ENCODE measurements at places on chromosomes 16 and 17.
A peak's percentile ranks its signal among the peaks of the same experiment; 100 is the strongest.

DNA sequence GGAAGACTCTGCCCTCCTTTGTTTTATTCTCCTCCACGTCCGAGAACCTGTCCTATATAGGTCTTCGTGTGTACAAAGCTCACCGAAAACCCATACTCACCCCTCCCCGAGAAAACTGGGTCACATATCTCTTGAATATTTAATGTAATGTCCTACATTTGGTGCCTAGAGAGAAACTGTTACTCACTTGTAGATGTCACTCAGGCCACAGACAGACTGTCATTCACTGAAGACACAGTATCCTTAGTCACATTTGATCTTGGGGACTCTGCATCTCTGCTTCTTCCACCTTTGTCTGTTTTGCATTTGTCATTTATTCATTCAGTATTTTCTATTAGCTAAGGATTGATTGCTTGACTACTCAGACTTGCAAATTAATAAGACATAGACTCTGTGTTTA is 131.8 kb upstream of the TBX2 start:
- no peak for DNase-seq

DNA sequence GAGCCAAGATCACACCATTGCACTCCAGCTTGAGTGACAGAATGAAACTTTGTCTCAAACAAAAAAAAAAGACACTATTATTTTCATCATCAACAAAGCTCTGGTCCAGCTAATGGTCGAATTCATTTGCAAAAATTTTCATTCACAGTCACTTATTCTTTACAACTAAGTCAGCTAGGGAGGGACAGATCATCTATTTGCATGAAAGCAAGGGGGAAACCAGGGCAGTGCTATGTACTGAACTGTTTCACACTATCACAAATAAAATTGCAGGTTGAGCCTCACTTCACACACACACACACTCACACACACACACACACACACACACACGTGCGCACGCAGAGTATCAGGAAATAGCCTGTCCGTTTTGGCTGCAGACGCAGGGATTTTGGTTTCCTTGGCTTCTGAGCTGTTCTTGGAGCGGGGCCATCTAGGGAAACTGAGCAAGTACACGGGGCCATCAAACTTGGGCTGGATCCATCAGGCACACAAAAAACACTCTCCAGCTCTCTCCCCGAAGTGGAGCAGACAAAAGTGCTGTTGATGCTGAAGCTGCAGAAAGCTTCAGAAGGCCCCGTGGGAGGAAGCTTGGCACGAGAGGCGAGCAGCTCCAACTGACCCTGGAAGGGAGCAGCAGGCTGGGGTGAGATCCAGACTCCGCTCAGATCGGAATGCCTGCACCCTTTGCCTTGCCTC is 44.3 kb upstream of the HELZ start:
- DNase-seq, result peak; percentile 3

DNA sequence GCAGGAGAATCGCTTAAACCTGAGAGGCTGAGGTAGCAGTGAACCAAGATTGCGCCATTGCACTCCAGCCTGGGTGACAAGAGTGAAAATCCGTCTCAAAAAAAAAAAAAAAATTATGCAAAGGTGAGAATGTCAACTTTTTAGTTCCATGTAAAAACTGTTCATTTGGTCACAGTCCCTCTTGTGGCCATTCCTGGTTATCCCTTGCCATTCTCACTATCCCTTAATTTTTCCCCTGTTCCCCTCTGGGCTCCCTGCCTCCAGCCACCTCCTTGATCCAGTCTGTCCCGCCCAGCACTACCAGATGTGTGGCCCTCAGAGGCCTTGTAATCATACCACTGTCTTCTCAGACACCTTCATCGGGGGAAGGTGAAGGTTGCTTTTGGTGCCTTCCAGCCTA is 23.4 kb downstream of the DCAF7 start:
- DNase-seq, result no peak

GRCh38 chr17:9768381-9768934 is 22.9 kb downstream of the DHRS7C start:
- no peak for DNase-seq

DNA sequence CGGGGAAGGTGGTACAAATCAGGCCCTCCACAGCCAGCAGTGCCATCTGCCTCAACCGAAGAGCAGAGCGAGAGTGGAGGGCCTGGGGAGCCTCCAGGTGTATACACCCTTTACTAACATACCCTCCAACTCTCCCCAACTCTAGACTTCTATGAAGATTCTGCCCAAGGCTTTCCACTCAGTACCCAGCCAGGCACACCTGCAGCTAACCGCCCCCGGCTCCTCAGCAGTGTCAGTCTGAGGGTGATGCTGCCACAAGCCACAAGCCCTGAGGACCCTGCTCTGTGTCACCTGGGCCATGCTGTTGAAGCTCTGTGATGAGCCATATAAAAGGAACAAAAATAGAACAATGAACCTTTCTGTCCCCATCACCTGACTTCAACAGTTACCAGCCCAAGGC is 3.8 kb downstream of the CENPV start:
- no peak for DNase-seq

DNA sequence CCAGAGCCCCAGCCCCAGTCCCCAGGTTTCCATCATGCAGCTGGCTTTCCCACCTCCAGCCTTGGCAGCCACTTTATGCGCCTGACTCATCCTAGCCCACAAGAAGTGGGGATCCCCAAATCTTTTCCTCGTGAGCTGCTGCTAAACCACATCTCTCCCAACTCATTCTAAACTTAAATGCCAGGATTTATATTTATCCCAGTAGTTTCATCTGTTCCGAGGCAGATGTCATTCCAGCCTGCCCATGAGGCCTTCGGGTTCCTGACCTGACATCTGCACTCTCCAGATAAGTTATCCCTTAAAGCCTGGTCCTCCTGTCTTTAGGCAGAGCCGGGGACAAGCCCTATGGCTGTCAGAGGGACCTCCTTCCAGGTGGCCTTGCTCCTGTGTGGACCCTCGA is 16.6 kb downstream of the PLXDC1 start:
- no peak for DNase-seq

GRCh38 chr17:73546770-73547536 is 97.3 kb downstream of the SDK2 start:
- DNase-seq, result no peak

DNA sequence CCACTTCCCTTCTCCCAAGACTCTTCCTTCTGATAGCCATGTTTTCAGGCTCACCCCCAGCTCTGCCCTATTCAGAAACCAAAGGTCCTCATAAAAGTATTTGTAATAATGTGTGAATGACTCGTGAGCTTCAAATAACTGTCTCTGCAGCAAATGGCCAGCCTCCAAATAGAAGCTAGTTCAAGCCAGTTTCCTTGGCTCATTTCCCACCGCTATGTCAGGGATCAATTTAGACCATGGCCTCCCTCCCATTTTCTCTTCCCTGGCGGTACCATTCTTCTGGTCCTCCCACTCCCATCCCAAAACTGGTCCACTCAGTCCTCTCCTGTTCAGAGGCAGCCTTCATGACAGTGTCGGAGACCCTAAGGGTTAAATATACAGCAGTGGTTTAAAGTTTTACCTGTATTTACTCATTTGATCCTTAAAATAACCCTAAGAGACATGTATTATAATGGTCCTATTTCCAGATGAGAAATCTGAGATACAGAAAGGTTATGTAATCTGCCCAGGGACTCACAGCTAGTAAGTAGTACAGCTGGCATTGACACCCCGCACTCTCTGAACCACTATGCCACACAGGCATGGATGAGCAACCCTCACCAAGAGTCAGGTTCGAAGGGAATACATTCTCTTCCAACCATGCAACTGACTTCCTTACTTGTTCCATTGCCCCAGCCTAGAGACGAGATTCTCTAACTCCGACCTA is 42.9 kb downstream of the GAS7 start:
- no peak for DNase-seq

- DNase-seq, result no peak
Observed at GRCh38 chr17:57174591-57174990, 81.7 kb upstream of the MSI2 start.

DNA sequence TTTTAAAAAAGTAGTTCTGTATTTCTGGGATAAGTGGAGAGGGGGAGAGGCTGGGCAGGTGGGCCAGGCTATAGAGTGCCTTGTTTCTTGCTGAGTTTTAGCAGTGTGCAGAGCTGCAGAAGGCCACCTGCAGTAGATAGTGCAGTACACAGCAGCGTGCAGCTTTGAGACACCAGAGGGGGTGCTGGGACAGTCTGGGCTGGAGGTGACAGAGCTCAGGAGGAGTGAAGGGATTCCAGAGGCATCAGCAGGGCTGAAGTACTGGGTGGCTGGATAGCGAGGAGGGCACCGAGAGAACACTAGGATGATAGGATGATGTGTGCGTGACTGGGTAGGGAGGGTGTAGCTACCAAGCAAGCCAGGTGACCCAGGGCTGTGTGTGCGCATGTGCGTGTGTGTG is 26.6 kb downstream of the LCMT1 start:
- no peak for DNase-seq

- no peak for DNase-seq
Observed at GRCh38 chr16:27446721-27447120, 44.7 kb downstream of the IL21R start.

DNA sequence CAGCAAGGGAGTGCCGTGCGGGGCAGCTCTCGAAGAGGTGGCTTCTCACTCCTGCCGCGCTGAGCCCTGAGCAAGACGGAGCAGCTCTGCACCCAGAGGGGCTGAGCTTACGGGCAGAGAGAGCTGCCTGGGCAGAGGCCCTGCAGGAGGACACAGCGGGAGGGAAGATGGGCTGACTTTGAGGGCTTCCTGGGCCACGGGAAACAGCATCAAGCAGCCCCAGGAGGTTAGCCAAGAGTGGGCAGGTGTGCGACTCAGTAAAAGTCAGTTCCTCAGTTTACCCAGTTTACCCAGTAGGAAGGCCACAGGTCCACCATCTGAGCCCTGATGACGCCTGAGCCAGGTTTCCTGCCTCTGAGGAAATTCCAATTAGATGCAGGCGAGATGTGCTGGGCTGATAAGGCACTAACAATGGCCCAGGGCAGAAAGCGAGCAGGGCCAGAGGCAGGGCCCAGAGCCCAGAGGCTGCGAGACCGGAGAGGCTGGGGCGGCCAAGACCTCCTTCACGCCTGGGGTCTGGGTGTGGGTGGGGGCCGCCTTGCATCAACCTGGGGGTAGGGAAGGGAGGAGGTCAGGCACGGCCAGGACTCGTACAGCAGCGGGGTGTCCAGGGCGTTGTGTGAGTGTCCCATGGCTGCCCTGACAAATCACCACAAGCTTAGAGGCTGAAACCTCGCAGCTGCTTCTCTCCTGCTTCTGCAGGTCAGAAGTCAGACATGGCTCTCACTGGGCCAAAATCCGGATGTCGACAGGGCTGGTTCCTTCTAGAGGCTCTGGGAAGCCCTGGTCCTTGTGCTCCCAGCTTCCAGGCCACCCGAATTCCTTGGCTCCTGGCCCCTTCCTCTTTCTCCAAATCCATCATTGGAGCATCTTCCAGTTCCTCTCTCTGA is 32.0 kb upstream of the CIBAR2 start:
- DNase-seq, result no peak

DNA sequence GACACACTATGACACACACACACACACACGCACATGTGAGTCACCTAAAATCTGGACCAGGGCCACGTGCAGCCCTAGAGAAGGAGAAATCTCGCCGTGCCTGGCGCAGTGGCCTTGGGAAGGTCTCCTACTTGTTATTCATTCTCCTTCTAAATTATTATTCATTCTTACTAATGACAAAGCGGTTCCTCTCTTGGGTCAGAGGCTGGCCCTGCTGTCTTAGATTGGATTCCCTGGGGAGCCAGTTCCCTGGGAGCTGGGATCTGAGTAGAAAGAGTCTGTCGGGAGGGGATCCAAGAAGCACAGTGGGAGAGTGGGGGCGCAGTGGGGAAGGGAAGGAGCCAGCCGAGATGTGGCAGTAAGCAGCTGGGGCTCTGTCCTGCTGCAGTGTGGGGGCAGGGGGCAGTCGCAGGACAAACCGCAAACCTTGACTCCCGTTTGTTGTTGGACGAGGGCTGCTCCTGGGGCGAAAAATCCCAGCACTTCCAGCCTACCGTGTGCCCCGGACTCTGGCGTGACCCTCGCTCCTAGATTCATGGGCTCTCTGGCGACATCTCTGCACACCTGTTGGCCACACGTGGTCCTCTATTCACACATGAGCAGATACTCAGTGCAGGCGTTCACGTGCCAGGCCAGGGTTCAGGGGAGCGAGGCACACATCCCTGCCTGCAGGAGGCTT is 18.7 kb upstream of the JPH3 start:
- no peak for DNase-seq

DNA sequence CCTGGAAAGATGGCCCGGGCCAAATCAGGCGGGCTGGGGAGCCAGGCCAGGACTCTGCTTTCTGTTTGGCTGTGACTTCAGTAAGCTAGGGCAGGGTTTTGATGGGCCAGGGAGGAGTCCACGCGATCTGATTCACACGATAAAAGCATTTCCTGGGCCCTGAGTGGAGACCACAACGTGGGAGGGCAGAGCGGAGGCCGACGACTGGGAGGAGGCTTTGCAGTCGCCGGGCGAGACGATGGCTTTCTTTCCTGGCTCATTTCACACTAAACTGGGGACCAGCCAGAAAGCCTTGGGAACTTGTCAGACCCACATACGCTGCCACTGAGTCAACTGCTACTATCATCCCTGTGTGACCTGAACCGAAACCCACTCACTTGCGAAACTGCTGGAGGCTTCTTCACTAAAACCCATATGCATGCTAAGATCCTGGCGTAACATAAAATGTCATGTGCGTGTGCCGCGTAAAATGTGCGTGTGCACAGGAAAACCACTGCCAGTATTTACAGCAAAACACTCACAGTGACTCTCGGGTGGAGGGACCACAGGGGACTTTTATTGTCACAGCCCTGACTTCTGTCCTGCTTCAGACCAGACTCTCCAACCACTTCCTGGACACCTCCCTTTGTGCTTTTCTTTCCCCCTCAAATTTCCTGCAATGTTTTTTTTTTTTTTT is 14.2 kb upstream of the RHBDF2 start:
- peak; percentile 72 for DNase-seq

- DNase-seq, result no peak
Observed at GRCh38 chr16:17370223-17370707, 100.5 kb downstream of the XYLT1 start.
